ENCODE measurements at places on chromosomes 11 and 22. TPM values are rescaled to one million over a fixed set of nuclear protein-coding genes. Genes with fewer than 3 reads are reported as not detected.

The AGBL2 gene
- total RNA-seq: 0.96 TPM

The RASSF10 gene
- total RNA-seq: not detected

The MMP10 gene
- not detected for total RNA-seq

- no peak overlapping the region for H3K4me3 ChIP-seq
- no peak overlapping the region for H3K27ac ChIP-seq
- H3K27me3 ChIP-seq: no peaks in the 10 kb centered on the region
- no peaks in the 10 kb centered on the region for H3K36me3 ChIP-seq
- DNase-seq: peak; percentile 49
- peaks cover 17% of the 10 kb centered on the region for H3K4me1 ChIP-seq
Observed at GRCh38 chr11:12287374-12288211, 89.8 kb upstream of the PARVA start.

- no peaks in the 10 kb centered on the region for H3K27me3 ChIP-seq
- no peak for DNase-seq
- H3K4me1 ChIP-seq: peaks cover 31% of the 10 kb centered on the region
- H3K4me3 ChIP-seq: no peak overlapping the region
- H3K36me3 ChIP-seq: no peaks in the 10 kb centered on the region
- H3K27ac ChIP-seq: peak overlapping the region; percentile 49
Observed at GRCh38 chr11:68008381-68009337, 1.5 kb upstream of the ALDH3B1 start.

- no peaks in the 10 kb centered on the region for H3K27me3 ChIP-seq
- H3K27ac ChIP-seq: no peak overlapping the region
- H3K4me1 ChIP-seq: no peaks in the 10 kb centered on the region
- no peak for DNase-seq
- no peak overlapping the region for H3K4me3 ChIP-seq
Observed at GRCh38 chr11:66546966-66547661, 411 bp downstream of the ACTN3 start.

- no peak overlapping the region for H3K27ac ChIP-seq
- H3K36me3 ChIP-seq: no peaks in the 10 kb centered on the region
- H3K27me3 ChIP-seq: peaks cover 15% of the 10 kb centered on the region
Observed at GRCh38 chr11:20042045-20042639, 118.1 kb downstream of the DBX1 start.

DNA sequence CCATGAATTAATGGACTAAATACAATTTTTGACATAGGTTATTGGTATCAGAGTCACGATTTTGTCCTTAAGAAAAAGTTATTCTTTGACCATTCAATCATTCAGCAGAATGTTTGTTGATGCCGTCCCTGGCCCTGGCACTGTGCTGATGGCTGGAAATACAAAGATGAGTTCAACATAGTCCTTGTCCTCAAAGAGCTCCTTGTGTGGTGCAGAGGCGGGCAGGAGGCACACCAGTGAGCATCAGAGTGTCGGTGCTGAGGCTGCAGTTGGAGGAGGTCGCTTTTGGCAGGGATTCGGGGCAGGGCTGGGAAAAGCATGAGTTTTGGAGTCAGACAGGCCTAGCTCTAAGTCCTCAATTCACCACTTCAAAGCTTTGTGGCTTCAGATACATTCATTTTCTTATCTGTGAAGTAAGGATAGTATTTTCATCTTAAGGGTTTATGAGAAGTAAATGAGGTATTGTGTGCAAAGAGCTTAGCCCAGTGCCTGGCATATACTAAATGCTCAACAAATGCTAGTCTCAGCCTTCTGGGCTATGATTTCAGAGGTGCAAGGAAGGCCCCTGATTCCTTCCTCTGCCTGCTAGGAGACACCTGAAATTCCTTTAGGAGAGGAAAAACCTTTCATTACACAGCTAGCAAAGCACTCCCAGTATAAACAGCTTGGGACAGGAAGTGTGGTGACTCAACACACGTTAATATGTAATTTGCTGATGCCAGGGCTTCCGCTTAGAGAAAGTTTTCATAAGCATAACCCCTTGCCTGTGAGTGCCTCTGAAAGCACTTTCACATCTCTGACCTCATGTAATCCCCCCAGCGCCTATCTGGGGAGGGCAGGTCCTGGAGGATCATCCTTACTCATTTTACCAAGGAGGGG, 113.8 kb downstream of the NECTIN1 start:
- H3K4me1 ChIP-seq: peaks cover 8% of the 10 kb centered on the region
- no peak overlapping the region for H3K27ac ChIP-seq
- H3K27me3 ChIP-seq: peaks cover 29% of the 10 kb centered on the region
- no peak overlapping the region for H3K4me3 ChIP-seq

GRCh38 chr11:16936643-16937042, 77.6 kb downstream of the PLEKHA7 start:
- no peak overlapping the region for H3K4me3 ChIP-seq
- DNase-seq: no peak
- H3K36me3 ChIP-seq: no peaks in the 10 kb centered on the region
- H3K4me1 ChIP-seq: no peaks in the 10 kb centered on the region
- H3K27ac ChIP-seq: no peak overlapping the region

DNA sequence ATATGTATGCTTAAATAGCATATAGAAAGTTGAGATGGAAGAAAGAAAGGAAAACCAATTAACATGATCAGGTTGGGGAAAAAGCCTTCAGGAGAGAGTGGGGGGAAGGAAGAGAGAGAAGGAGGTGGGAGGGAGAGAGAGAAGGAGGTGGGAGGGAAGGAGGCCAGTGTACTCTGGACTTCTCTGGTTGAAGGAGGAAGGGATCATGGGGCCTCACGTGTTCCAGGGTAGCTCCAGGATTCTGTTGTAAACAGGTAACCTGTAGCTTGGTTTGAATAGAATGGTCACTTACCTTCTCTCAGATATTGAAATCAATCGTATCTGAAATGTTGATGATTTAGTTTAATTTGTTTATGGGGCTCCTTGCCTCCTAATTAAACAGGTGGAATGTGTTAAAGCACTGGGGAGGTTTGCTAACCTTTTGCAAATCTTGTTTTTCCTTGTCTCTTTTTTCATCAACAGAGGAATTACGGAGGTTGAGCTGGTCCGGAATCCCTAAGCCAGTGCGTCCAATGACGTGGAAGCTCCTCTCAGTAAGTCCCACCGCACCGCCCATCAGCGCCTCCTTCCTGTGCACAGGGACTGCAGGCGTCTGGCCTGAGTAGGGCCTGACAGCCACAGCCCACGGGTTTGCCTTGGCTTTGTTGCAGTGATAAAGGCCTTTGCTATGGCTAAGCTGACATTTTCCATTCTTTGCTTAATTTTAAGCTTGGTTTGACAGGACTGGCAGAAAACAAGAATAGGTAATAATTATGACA, 115.9 kb downstream of the TBC1D22A start:
- no peaks in the 10 kb centered on the region for H3K36me3 ChIP-seq
- no peaks in the 10 kb centered on the region for H3K27me3 ChIP-seq
- no peak overlapping the region for H3K27ac ChIP-seq
- peaks cover 3% of the 10 kb centered on the region for H3K4me1 ChIP-seq
- no peak overlapping the region for H3K4me3 ChIP-seq

- peaks cover 22% of the 10 kb centered on the region for H3K4me1 ChIP-seq
- no peaks in the 10 kb centered on the region for H3K36me3 ChIP-seq
- H3K4me3 ChIP-seq: peak within 1 kb of the TSS; percentile 45
- peaks cover 10% of the 10 kb centered on the region for H3K27me3 ChIP-seq
- DNase-seq: peak; percentile 93
- H3K27ac ChIP-seq: peak within 1 kb of the TSS; percentile 93
Observed at GRCh38 chr11:75768112-75768908, at the start of gene DGAT2. DGAT2 (plus strand) TSS chr11:75768778; CDS start chr11:75768992, 214 bp downstream.

GRCh38 chr22:25405841-25406509, 158.5 kb upstream of the GRK3 start:
- no peaks in the 10 kb centered on the region for H3K36me3 ChIP-seq
- no peak for DNase-seq
- H3K27ac ChIP-seq: peak overlapping the region; percentile 76
- peaks cover 6% of the 10 kb centered on the region for H3K4me1 ChIP-seq
- peak overlapping the region; percentile 71 for H3K4me3 ChIP-seq
- H3K27me3 ChIP-seq: no peaks in the 10 kb centered on the region

All from K562 (cell line).